ENCODE measurements at places on chromosomes 5 and 9.

DNA sequence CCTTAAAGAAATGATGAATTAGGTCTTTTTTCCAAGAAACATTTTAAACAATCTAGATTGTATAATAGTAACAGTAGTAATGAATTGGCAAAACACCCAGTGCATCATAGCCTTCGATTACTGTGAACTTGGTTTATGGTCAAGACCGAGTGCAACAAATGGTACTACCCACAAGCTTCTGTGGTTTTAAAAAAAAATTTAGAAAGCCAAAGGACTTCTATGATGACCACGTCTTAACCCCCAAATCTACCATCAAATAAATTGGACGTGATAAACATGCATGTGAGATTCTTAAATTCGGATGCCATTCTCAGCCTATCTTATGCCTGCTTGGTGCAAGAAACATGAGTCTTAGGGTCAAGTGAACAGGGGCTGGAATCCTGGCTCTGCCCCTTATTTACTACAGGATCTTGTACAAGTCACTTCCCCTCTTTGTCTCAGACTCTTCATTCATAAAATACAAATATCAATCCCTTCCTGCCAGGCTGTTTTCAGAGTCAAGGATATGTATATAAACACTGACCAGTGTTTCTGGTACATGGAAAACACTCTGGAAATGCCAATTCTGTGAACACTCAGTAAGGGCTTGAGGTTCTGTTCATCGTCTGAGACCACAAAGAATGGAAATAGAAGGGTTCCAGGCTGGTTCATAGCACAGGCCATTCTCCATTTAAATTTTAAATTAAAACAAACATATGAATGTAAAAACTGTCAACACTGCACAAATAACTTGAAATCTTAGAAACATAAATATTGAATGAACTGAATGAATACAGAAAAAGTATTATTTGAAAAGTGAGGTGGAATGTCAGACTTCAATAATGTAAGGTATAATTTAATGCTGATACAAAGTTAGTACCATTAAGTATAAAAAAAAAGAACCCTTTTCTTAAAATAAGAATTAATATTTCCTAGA, 107.8 kb downstream of the NR6A1 start:
- peak; percentile 94 for DNase-seq

- DNase-seq = no peak
Observed at GRCh38 chr5:80797428-80798024, 142.7 kb upstream of the DHFR start.

DNA sequence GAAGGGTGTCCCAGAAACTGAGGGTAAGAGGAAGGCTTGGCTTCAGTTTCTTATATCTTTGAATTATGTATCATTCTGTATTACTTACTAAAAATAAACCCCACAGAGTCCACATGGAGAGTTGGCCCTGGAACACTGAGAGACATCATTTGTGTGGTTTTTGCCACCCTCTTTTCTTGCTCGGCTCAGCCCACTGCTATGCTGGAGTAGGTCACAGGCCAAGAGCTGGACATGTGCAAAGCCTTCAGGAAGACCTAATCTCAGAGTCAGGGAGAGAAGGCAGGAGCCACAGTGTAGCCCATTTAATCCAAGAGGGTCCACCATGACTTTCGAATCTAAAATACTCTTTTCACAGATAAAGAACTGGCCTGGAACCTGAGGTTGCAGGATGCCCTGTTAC, 47.5 kb downstream of the MAMDC2 start:
- DNase-seq = no peak

GRCh38 chr5:137822158-137822764, 45.4 kb upstream of the MYOT start:
- peak; percentile 31 for DNase-seq

DNA sequence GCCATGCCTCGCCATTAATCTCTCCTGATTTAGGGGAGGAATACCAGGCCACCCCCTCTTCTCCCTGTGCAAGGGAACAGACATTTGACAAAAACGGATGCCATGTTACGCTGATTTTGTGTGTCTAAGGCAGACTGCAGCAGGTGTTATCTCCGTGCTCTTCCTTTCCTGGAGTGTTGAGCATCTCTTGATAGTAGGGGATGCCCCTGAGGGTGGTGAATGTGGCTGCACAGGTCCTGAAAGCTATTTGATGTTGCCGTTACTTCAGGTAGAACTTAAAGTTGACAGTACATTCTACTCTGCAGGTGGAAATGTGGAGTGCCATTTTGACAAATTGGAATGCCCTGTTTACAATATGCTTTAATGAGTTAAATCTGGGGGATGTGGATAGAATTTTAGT, 21.5 kb downstream of the TENT4A start:
- no peak for DNase-seq

GRCh38 chr9:69474821-69475220, 149.8 kb downstream of the ENTREP1 start:
- no peak for DNase-seq

- no peak for DNase-seq
Observed at GRCh38 chr9:87661241-87661640, 64.7 kb upstream of the CTSL start.

DNA sequence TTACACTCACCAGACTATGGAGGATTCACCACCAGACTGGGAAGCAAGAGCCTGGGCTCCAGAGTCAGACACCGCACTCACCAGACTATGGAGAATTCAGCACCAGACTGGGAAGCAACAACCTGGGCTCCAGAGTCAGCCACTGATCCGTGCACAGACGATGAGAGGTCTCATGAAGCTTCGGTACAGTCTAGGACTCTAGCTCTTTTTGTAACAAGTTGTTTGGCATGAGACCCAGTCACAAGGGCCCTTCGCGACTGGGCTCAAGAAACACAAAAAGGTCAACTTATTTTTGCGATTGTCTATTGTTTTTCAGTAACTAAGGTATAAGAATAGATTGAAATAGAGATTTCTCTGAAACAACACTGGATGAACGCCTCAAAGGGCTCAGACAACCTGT, 192.7 kb upstream of the ADAMTSL1 start:
- no peak for DNase-seq

- no peak for DNase-seq
Observed at GRCh38 chr5:1029945-1030625, 21.5 kb downstream of the NKD2 start.

- DNase-seq = peak; percentile 90
Observed at GRCh38 chr9:131238402-131239021, 37.8 kb downstream of the FAM78A start.

GRCh38 chr9:115276621-115277020, 158.7 kb upstream of the TNC start:
- DNase-seq = no peak

- DNase-seq = peak; percentile 10
Observed at GRCh38 chr5:80346055-80346454, 26.3 kb downstream of the SPZ1 start.

DNA sequence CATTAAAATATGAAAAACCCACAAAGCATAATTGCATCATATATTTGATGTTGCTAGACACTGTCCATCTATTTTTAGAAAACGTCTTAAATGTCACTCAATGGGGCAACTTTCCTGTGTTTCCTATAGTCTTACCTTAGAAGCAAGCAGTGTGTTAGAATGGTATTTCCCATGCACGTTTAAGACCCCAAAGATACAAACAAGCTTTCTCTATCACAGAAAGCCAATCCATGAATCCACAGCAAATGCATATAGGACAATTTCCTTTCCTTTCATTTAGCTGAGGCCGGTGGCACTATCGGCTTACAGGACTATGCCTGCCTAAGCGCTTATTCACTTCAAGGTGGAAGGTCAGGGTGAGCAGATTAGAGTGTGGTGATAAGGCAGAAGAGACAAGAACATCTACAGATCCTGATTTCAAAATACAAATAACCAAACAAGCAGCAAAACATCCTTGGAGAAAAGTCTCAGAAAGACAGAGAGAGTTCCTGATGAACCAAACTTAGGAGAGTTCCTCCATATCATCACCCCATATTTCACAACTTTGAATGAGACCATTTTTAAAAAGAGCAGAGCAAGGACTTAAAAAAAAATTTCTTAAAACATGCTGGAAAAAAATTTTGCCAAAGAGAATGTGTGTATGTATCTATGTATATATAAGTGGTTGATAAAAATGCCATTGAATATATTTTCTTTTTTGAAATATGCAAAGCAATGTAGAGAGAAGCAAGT, 57.2 kb downstream of the MEF2C start:
- peak; percentile 71 for DNase-seq

DNA sequence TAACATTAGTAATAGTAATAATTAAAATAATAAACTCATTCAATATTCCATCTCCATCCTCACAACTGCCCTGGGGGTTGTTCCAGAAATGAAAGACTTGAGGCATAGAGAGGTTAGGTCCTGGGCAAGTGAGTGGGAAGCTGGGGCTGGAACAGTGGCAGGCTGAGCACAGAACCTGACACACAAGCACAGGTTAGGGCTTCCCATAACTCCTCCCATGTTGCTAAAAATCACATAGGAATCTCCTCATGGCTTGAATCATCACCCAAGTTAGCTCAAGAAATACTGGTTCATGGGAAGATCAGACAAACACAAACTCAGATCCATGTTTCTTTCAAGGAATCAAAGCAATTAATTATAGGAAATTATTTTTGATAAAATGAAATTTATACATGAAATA, 487.7 kb downstream of the SEMA5A start:
- no peak for DNase-seq

- peak; percentile 77 for DNase-seq
Observed at GRCh38 chr9:73151653-73152542, at the start of gene ANXA1. ANXA1 (plus strand) TSS chr9:73151865; CDS start chr9:73158536, 6,671 bp downstream.

GRCh38 chr9:136157477-136158265, 39.0 kb upstream of the TMEM250 start:
- peak; percentile 75 for DNase-seq

DNA sequence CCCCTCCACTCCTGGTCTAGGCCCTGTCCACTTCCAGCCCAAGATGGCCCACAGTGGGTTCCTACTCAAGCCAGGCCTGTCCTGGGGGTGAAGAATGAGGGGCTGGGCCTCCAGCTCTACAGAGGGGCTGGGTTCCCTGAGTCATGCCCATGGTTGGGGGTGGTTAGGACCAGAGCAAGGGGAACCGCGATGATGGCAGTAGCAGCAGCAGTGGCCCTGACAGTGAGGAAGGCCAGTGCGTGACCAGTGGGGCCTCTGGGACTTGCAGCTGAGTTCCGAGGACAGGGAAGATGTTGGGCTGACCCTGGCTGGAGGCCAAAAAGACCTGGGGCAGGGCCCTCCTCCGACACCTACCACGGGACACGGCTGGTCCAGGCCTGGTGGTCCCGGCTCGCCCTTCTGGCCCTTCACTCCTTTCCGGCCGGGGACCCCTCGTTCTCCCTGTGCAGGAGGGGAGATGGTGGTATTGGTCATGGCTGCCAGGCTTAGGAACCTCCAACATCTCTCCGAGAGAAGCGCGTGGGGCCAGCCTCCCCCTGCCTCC, 9.2 kb upstream of the PHYKPL start:
- DNase-seq = no peak

- no peak for DNase-seq
Observed at GRCh38 chr5:162325143-162325727, 257.7 kb downstream of the GABRG2 start.

- no peak for DNase-seq
Observed at GRCh38 chr5:172129256-172129910, 58.6 kb downstream of the STK10 start.

DNA sequence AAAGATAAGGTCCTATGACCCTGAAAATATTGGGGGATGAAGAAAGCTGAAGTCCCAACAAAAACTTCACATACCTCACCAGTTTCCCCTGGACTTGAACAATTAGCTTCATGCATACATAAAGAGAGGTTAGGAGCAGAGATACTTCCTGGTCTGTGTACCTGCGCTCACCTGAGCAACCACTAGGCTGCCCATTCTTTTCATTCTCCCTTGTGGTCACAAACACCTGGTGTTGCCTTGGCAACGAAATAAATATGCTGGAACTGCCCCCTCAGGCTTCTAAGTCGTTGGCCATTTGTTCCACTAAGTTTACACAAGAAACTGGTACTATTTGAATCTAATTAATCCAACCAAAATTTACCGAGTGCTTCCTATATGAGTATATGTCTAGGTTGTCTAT, 18.1 kb downstream of the OTP start:
- no peak for DNase-seq

DNA sequence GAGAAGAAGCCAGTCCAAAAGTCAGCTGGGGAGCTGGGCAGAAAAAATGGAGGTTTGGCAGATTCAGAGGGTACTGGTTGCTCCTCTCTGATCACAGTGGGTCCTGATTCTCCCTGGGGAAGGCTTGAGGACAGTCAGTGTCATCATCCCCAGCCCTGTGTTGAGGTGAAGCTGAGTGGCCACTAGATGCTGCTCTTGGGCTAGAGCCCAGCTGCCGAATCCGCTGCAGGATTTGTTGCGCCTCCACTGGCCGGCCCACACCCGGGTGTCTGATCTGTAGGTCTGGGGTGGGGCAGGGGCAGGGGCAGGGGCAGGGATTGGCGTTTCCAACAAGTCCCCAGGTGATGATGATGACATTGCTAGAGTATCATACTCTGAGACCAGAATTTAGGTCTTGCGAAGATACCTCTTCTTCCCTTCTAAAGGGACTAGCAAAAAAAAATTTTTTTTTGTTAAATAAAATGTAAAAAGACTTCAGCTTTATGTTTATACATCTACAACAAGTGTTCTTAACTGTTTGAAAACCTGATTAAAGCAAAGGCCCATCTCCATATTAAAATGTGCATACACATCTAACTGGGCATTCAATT, 106.8 kb downstream of the PDE6A start:
- peak; percentile 47 for DNase-seq

DNA sequence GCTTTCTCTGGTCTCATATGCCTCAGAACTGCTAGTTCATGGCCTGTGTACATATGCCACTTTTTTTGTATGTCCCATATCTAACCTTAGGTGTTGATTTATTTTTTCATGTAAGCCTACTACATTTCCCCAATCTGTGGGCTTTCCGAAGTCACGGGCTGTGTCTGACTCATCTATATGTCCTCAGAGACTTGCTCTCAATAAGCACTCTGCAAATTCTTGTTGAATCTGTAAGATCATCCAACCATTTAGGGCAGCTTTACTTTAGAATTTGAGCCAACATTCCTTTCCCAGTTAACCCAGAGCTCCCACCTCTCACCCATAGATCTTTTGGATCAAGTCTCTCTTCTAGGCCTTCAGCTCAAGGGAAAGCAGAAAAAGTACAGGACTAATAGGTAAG, 263.4 kb downstream of the SEC61B start:
- DNase-seq = no peak

DNA sequence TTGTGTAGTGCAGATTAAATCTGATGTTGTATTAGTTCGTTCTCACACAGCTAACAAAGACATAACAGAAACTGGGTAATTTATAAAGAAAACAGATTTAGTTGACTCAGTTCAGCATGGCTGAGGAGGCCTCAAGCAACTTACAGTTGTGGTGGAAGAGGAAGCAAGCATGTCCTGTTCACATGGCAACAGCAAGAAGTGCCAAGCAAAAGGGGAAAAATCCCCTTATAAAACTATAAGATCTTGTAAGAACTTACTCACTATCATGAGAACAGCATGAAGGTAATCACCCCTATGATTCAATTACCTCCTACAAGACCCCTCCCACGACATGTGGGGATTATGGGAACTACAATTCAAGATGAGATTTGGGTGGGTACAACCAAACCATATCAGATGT, 238.6 kb upstream of the PRR16 start:
- DNase-seq = no peak

- no peak for DNase-seq
Observed at GRCh38 chr9:4515958-4516375, 25.7 kb downstream of the SLC1A1 start.

GRCh38 chr9:97766092-97766491, 69.0 kb upstream of the XPA start:
- DNase-seq = no peak

- DNase-seq = no peak
Observed at GRCh38 chr5:30802961-30803705, 390.4 kb upstream of the CDH6 start.

- peak; percentile 25 for DNase-seq
Observed at GRCh38 chr9:4490705-4491625, 697 bp downstream of the SLC1A1 start.
